NCI-H510A (cell line): ENCODE measurements at places on chromosomes 12 and 14.

GRCh38 chr12:2959505-2960389 lies 550 bp downstream of the TEAD4 start:
- peak; percentile 58 for DNase-seq

GRCh38 chr12:72203764-72204335 lies 68.3 kb upstream of the TRHDE start:
- no peak for DNase-seq

GRCh38 chr14:94008234-94008633 lies 11.1 kb downstream of the CCDC197 start:
- DNase-seq = no peak

- no peak for DNase-seq
Measured at GRCh38 chr14:89425931-89426330, 8.9 kb upstream of the FOXN3 start.

DNA sequence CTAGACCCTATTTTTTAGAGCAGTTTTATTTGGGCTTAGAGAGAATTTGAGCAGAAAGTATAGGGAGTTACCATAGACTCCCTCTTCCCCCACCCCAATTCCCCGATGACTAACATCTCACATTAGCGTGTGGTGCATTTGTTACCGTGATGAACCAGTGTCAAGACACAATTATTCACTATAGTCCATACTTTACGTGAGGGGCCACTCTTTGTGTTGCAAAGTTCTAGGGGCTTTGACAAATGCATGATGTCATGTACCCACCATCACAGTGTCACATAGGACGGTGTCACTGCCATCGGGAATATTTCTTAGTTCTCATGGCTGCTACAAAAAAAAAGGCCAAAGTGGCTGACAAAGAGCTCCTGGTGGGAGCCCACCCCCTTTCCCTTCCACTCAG lies 119.1 kb downstream of the PHETA1 start:
- no peak for DNase-seq

- DNase-seq = no peak
Measured at GRCh38 chr12:6978611-6979011, 7.9 kb downstream of the EMG1 start.

- DNase-seq = no peak
Measured at GRCh38 chr12:47268501-47269454, 189.0 kb upstream of the AMIGO2 start.

- no peak for DNase-seq
Measured at GRCh38 chr14:77660754-77661153, 44.3 kb upstream of the SPTLC2 start.

GRCh38 chr12:123449856-123450255 lies 8.1 kb upstream of the SNRNP35 start:
- DNase-seq = no peak

GRCh38 chr12:49369411-49370145 lies 2.3 kb downstream of the SPATS2 start:
- DNase-seq = peak; percentile 15

GRCh38 chr12:55982319-55982936 lies 8.6 kb downstream of the RAB5B start:
- DNase-seq = no peak

- no peak for DNase-seq
Measured at GRCh38 chr14:62002642-62003041, 240.4 kb downstream of the SNAPC1 start.

DNA sequence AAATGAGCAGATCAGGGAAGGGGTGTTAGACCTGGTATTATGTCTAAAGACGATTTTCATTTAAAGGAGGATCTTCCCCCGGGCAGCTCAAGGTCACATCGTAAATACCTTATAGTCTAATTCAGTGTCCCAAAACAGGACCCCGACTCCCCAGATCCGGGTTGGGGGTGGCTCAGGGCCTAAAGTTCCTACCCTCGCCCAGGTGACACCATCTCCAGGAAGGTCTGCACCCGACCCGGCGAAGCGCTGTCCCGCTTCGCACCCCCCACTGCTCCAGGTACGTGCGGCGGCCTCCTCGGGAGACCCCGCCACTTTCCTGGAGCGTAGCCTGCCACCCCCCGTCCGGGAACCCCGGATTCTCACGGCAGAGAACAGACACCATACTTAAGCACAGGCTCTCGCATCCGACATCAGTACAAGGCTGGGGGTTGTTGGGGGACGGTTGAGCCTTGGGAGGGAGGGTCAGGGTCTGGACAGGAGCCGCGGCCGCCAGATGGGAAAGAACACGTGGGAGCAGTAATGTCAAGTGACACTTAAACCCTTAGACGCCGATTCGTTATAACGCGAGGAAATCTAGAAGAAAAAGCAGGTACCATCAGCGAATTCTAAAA lies 556 bp downstream of the TIMM9 start:
- peak; percentile 66 for DNase-seq

GRCh38 chr12:121512561-121512960 lies 68.3 kb downstream of the KDM2B start:
- no peak for DNase-seq
